T-helper 22 cell (primary cell): ENCODE measurements at places on chromosomes 6 and 20.

DNA sequence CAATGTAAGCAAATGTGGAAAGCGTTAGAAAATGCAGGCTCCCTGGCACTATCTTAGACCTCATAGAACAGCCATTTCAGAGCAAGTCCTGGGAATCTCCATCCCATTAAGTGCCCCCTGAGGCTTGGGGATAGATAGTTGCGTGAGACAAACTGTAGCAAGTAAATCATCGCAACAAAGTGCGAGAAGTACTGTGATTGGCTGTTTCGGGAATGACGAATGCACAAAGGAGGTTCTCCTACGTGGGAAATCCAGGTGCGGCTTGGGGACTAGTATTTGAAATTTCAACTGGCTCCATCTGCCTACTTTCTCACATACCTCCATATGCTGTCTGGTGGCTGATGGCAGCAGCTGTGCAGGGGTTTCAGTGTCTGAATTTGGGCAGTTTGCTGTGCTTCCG lies 84.5 kb downstream of the PLEKHG1 start:
- no peak for DNase-seq

- DNase-seq: no peak
These were observed 245.1 kb downstream of the FOXA2 start for GRCh38 chr20:22339091-22339881.

GRCh38 chr6:81683912-81684311 lies 68.6 kb downstream of the TENT5A start:
- no peak for DNase-seq

DNA sequence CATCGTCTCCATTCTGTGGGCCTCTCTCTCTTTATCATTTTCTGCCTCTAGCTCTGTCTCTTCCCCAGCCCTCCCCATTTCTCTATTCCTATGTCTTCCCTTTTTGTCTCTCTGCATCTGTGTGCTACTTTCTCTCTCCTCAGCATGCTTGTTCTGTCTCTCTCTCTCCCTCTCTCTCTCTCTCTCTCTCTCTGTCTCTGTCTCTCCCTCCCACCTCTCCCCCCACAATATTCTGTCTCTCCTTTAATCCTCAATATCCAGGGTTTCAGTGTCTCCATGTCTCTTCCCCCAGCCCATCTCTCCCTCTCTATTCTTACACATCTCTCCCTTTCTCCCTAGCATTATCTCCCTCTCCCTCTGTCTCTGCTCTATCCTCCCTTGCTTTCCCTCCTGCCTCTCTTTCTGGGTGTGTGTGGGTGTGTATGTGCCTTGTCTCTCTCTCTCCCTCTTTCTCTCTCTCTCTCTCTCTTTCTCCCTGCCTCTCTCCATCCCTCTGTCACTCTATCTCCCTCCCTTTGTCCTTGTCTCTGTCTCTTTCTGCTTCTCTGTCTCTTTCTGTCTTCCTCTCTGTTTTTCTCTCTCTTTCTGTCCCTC lies 76.9 kb upstream of the SIRPA start:
- DNase-seq: no peak

- DNase-seq: no peak
These were observed 1080.7 kb downstream of the GRIK2 start for GRCh38 chr6:102474041-102474807.

- no peak for DNase-seq
These were observed 25.4 kb upstream of the FAM83C start for GRCh38 chr20:35317416-35318210.

GRCh38 chr6:18019539-18020534 lies 32.4 kb upstream of the KIF13A start:
- no peak for DNase-seq

GRCh38 chr6:137877113-137877512 lies 10.1 kb downstream of the TNFAIP3 start:
- DNase-seq: no peak

- no peak for DNase-seq
These were observed 78.0 kb downstream of the MDGA1 start for GRCh38 chr6:37619641-37620040.

DNA sequence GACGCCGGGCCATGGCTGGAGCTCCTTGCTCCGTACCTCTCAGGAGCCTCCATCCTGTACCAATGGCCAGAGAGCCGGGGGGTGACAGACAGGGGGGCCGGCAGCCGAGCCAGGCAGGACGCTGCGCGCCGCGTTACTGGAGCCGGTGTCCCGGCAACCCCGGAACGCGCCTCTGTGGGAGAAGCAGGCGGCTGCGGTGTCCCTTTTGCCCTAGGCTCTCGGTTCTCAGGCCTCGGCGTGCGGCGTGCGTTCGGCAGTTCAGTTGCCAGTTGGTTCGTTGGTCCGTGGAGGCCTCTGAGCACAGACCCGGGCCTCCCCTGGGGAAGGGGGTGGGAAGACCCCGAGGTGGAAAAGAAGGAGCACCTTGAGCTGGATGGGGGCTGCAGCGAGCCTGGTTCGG lies at the start of gene SPATS1:
SPATS1 (plus strand) TSS at position 162 of the 400 bp plus-strand sequence. CDS start 446 bp downstream, outside the sequence.
- no peak for DNase-seq

- no peak for DNase-seq
These were observed 89.4 kb downstream of the TAF4 start for GRCh38 chr20:61976263-61976643.

DNA sequence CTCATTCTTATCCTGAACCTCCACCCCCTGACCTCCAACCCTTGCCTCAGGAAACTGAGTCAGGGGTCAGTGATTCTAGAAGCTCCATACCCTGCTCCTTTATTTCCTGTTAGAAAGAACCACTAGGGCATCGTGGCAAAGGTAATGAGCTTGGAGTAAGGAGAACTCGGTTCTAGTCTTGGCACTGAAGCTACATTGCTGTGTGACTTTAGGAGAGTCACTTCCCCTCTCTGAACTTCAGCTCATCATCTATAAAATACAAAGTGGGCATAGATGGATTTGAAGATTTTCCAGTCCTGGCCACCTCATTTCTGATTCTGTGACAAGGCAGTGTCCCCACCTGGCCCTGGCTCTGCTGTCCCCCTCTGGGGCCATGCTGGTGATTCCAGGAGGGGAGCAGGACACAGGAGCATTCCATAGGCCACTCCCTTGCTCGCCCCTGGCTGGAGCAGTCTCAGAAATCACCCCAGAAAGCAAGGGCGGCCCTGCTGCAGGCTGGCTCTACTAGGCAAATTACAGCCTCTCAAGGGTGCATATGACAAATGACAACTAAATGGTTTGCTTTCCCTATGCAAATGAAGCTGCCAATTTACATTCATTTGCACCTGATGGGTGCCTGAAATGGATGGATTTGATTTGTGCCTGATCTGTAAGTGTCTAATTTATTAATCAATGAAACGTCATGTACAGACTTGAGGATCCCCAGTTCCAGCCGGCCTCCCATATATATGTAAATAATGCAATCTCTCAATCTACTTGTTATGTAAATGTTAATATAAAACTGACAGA lies 62.2 kb downstream of the LRFN2 start:
- no peak for DNase-seq

- DNase-seq: no peak
These were observed 23.9 kb upstream of the SPTLC3 start for GRCh38 chr20:12984863-12985262.

GRCh38 chr6:119043265-119043664 lies 35.2 kb downstream of the FAM184A start:
- no peak for DNase-seq

DNA sequence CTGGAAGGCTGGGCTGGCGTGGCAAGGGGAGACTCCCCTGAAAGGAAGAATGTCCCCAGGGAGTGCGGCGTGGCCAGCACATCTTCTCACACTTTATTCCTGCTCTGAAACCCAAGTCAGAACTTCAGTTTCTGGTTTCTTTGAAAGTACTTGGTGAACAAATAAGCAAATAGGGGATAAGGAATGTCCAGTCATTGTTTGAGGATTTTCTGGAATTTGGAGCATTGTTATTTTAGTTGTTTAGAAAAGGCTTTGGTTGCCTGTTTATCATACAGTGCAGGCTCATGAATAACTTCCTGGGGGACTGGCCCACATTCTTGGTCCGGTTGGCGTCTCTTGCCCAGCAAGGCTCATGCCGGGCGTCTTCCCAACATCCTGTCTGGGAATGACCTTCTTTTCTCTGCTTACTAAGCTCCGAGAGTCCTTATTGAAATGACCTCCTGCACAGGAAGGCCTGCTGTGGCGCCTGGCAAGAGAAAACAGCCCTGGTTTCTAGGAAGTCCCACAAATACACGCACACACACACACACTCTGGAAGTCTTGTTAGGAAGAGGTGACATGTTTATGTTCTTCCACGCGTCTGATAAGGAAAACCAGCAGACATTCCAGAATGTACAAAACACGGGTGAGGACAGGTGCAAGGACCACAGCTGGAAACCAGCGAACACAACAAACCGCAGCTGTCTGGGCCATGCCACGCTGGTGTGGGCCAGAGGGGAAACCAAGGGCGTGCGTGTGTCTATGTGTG lies 71.9 kb downstream of the TMEM170B start:
- no peak for DNase-seq

GRCh38 chr6:135883536-135883935 lies 32.0 kb downstream of the PDE7B start:
- no peak for DNase-seq

- DNase-seq: no peak
These were observed 181.2 kb downstream of the ADGRG6 start for GRCh38 chr6:142482974-142483373.

- no peak for DNase-seq
These were observed 190.1 kb downstream of the KCNQ5 start for GRCh38 chr6:72811971-72812421.

- DNase-seq: no peak
These were observed 38.5 kb downstream of the ARFGEF2 start for GRCh38 chr20:48959899-48960550.

DNA sequence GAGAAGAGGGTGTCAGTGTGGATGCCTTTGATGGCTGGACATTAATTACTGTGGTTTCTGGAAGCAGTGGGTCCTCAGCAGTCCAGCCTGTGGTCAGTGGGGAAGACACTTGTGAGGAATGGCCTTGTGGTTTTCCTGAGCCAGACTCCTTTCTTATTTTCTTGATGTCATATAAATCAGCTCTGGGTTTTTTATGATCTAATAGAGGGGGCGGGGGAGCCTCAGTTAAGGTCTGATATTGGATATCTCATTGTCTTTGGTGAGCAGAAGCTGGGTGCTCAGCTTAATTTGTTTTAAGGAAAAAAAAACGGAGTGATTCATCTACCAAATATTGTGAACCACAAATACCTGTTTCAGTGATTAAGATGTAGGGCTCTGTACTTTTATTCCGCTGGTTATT lies 62.1 kb downstream of the OTOR start:
- no peak for DNase-seq

DNA sequence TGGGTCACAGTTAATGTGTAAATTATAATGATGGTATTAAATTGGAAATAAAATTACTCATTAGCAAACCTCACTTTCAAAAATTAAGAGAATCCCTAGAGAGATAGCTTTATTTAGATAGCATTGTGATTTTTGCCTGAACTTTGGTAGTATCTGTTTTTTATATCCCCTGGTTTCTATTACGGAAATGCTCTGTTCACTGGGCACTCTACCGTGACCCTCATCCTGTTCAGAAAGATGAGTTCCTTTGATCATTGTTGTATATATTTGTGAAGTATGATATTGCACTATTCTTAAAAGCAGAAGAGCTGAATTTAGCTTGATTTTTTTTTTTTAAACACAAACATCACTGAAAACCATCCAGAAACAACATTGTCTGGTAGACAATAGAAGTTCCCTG lies 1143.8 kb upstream of the MAP3K7 start:
- DNase-seq: no peak

- no peak for DNase-seq
These were observed 19.0 kb downstream of the PXDC1 start for GRCh38 chr6:3732345-3733141.

DNA sequence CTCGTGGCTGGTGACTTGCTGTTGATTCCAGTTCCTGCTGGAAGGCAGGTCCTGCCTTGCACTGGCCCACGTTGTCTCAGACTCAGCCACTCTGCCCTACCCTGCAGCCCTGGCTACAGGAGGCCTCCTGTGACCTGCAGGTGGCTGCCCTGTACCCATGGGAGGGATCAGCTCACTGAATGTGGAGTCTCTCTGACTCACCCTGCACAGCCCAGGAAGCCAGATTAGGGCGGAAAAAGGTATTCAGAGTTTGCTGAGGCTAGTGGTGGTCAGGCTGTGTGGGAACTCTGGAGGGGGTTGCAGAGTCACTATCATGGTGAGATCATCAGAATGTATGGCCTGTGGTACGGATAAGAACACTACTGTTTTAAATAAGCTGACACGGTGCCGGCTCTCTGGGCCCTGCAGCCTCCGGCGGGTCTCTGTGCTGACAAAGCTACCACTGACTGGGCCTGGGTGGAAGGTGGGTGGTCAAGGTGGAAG lies 24.7 kb upstream of the PYGB start:
- no peak for DNase-seq

DNA sequence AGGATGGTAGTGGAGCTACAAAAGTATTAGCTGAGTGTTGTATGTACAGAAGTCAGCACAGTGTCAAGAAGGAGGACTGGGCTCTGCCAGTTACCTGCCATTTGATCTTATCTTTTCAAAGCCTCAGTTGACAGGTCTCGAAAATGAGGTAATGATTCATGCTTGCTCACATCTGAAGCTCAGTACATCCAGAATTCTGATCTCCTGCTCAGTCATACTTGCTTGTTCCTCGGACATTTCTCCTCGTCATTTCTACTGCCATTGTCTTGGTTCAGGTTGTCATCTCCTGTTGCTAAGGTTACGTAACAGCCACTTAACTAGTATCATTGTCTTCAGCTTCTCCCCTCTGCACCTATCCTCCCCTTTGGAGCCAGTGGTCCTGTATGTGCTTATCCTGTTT lies 89.5 kb downstream of the SLX4IP start:
- DNase-seq: no peak

DNA sequence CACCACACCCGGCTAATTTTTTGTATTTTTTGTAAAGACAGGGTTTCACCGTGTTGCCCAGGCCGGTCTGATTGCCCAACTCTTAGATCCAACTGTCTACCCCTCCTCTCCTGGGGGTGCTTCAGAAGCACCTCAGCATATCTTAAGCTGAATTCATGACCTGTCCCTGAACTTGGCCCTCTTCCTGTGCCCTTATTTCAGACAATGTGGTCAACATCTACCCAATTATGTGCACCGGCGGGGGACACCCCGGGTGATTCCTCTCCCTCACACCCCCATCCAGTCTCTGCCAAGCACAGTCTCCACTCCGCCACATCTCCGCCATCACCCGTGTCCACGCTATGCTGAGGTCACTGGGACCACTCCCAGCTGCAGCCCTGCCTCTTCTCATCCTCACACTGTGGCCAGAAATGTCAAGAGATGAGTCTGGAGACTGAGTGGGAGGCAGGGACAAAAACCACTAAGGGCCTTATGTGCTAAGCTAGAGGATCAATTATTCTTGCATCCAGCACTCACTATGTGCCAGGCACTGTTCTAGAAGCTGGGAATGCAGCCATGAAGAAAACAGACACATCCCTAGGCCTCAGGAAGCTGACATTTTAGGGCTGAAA lies 111.9 kb downstream of the ARMC2 start:
- DNase-seq: no peak
